ENCODE measurements at places on chromosomes 12 and 14. TPM values are rescaled to one million over a fixed set of nuclear protein-coding genes. Genes with fewer than 3 reads are reported as not detected.

Gene GOLGA5
- 31.9 TPM for total RNA-seq

Gene KRT6A
- 299 TPM for total RNA-seq

DNA sequence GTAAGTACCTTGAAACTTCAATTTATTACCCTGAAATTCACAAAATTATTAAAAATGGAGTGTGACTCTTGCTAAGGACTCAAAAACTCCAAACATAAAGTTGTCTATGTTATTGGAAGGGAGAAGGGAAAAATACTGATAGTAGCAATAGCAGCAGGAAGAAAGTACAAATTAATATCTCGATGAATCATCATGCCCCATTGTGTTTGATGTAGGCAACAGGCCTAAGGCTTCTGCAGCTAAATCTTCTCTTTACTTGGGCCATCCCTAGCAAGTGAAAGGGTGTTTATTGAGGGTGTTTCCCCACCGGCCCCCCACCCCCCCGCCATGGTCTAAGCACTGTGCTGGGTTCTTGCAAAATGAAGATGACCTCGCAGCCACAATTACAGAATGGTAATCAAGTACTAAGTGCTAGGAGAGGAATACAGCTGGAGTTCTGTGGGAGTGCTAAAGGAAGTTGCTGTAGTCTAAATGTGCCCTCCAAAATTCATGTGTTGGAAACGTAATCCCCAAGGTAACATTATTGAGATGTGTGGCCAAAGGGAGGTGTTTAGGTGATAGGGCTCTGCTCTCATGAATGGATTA, 76.5 kb downstream of the SNAPC1 start:
- no peak for DNase-seq

- DNase-seq, result no peak
Observed at GRCh38 chr12:50925342-50925651, 27.0 kb upstream of the HIGD1C start.

Gene KLRC4
- total RNA-seq, result not detected

DNA sequence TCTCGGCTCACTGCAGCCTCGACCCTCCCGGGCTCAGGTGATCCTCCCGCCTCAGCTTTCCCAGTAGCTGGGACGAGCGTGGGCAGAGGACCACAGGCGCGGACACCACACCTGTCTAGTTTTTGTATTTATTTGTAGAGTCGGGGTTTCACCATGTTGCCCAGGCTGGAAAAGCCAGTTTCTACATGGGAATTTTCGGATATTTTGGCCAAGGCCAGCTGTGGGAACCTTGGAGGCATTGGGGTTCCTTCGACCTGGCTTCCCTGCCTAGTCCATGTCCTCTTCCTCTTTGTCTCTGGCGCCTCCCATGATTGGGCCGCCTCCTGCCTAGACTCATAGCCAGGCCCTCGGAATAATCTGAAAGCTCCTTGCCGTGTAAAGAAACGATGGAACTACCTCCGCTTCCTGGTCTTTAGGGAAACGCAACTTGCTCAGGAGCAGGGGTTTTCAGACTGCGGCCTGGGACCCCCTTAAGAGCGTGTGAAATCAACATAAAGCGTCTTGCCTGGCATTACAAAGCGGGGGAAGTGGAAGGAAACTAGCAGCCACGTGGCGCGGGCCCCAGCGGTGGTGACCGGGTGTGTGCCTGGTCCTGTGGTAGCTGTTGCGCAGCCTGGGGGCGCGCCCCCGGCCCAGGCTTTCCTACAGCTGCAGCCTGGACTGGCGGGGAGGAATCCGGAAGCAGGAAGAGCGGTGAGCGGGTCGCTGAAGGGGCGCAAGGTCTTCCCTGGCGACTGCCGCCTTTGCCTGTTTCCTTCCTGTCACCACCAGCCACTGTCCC, 1.4 kb upstream of the HSP90AA1 start:
- peak; percentile 66 for DNase-seq

Gene GZMH
- not detected for total RNA-seq

Measured in tongue (tissue), 3 donors.